ENCODE measurements at places on chromosomes 7 and 10.

DNA sequence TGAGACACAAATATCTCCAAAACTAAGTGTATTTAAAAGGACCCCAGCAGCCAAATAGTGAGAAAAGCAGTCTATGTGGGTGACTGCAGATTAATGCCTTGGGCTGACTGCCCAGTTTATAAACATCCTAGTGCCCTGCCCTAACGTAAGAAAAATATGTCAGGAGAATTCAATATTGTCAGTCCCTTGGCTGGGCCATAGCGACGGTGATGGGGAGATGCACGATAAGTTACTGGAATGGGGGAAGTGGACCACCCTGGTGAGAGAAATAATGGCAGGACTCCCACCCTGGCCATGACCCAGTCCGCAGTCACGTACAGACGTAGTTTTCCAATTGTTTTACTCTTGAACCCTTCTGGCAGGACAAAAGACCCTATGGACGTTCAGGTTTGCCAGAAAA, 48.0 kb downstream of the JCAD start:
- DNase-seq, result no peak

- no peak for DNase-seq
Measured at GRCh38 chr10:14803827-14804226, 29.1 kb upstream of the FAM107B start.

DNA sequence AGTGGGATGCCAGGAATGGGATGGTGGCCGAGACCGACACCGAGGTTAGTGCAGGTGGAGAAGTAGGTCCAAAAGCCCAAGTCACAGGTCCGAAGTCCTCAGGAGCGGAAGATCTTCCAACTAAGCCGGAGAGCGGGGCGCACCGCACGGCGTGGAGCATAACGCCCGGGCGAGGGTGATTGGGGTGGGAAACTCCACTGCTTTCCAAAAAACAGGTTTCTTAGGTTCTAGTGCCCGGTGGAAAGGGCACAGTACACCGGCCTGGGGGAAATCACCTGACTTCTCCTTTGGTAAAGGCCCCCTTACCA, 11.4 kb upstream of the SPAG6 start:
- DNase-seq, result no peak

GRCh38 chr10:115003396-115003795, 65.4 kb downstream of the TRUB1 start:
- DNase-seq, result no peak

DNA sequence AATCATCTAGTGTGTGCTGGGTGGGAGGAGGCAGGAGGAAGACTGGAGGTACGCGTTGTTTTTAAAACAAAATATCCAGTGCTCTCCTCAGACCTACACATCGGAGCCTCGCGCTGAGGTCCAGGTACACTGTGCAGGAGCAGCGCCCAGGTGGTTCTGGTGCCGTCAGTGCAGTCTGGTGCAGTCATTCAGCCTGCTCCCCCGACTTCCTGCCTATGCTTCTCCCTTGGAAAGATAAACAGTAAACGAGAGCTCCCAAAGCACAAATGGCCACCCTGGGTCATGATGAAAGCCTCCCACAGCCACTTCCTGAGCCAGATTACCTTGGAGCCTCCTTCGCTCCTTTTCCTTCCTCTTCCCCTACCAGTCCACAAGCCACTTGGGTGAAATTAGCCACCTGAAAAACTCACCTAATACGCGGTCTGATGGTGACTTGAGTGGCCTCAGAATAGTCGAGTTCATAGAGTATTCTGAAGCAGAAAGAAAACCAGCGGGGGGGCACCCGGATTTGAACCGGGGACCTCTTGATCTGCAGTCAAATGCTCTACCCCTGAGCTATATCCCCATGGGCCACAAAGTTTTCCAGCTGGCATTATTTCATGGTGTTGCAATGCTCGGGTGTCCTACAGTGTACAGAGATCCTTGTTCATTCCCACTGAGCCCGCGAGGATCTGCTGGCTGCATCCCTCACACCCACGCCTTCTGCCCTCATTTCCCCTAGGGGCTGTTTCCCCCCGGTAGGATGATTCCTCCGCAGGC, 82.5 kb downstream of the ZNF467 start:
- DNase-seq, result no peak

- DNase-seq, result no peak
Measured at GRCh38 chr10:16440396-16441133, 3.8 kb downstream of the PTER start.

- DNase-seq, result no peak
Measured at GRCh38 chr7:155804897-155805825, 7.1 kb downstream of the SHH start.

DNA sequence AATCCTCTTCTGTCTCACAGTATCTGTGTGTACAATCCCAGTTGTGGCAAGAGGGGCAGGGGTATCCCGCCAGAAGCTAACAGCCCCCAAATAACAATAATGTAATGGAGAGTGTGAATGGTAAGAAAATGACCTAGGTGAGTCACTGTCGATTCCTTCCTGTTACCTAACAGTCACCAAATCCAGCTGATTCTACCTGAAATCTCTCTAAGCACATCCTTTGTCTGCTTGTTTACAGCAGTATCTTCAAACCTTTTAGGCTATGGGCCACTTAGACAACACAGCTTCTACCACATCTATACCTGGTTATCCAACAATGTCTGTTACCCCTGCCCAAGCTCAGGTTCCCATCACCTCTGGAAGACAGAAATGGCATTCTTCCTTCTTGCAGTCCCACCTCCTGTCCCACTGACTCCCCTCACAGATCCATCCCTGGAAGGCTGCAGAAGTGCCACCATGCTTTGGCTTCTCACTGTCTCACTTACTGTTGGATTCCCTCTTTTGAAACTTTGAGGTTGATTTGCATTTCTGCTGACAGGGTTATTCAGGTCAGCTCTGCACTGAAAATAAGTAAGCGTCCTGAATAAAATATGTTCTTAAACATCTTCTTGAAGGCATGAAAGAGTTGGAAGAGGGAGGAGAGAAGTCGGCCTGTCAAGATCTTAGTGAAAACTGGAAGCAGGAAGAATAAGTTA, 13.1 kb downstream of the PIP4K2A start:
- no peak for DNase-seq

DNA sequence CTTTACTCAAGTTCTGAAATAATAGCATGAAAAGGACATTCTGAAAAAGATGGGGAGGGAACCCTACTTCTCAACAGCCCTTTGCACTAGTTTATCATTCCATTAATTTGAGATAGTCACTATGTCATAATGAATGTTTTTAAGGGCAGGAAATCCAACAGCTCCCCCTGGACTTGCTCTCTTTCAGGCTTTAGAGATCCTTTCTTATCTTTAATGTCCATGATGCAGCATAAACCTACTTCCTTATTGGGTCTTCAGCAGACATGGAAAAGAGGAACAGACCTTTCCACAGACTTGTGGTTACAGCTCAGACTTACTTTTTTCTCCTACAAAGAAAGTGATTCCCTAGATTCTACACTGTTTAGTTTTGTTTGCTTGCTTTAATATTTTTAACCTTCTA, 87.3 kb downstream of the IDE start:
- no peak for DNase-seq

DNA sequence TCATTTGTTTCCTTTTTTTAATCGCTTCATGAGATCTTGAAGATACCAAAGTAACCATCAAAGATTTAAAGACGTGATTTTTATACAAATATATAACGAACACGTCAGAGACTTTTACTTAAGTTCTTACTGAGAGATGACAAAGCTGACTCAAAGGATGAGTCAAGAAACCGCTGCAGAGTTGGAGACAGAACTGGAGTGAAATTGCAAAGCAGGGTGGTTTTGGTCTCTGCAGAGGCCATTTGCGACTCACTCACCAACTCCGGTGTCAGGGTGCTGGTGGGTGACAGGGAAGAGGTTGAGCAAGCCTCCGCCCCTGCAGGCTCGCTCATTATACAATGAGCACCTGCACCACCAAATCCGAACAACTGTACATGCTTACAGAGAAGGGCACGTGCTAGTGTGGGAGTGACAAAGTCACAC, 75.2 kb downstream of the DNAJB6 start:
- no peak for DNase-seq

GRCh38 chr10:75379212-75379724, 22.3 kb downstream of the ZNF503 start:
- no peak for DNase-seq

- no peak for DNase-seq
Measured at GRCh38 chr7:135731131-135731530, 3.1 kb upstream of the SLC13A4 start.

DNA sequence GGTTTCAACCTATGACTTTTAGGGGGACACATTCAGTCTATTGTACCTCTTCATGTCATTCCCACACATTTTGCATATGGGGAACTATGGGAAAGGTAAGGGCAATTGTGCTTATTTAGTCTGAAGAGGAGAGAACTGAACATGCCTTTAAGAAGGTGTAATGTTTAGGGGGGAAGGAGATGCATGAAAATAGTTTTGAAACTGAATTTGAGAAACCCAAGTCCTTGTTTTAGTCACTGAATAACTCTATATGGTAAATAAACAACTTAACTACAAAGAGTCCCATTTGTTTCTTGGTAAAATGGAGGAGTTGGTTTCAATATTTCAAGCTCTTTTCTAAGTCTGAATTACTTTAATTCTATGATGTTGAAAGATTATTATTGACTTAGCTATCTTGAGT, 166.1 kb downstream of the DNAJB9 start:
- DNase-seq, result no peak

DNA sequence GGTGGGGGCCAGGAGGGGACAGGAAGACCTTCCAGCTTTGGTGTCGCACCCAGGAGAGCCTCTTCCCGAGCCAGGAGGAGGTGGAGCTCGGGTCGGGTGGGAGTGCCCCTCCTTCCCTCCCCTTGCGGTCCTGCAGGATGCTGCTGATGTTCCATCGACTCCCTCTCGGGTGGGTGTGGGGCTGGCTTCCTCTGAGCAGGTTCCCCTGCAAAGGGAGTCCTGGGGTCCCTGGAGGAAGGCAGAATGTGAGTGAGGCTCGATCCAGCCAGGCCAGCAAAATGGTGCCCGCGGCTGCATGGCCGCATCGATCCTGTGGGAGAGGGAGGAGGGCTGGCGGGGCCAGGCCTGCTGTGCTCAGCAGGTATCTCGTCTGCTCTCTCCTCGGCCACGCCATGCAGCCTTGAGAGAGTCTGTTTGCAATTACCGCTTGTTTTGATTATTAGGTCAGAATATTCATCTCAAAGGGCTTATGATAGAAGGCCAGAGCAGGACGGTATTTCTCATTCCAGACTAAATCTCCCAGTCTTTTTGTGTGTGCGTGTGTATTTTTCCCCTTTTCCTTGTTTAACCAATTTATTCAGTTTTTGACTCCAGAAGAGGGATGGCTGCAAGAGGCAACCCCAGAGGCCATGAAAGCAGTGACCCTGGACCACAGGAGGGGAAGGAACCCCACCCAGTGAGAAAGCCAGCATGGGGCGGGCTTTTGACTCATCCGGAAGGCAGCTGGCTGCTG, 137.3 kb upstream of the ZMIZ1 start:
- DNase-seq, result no peak

DNA sequence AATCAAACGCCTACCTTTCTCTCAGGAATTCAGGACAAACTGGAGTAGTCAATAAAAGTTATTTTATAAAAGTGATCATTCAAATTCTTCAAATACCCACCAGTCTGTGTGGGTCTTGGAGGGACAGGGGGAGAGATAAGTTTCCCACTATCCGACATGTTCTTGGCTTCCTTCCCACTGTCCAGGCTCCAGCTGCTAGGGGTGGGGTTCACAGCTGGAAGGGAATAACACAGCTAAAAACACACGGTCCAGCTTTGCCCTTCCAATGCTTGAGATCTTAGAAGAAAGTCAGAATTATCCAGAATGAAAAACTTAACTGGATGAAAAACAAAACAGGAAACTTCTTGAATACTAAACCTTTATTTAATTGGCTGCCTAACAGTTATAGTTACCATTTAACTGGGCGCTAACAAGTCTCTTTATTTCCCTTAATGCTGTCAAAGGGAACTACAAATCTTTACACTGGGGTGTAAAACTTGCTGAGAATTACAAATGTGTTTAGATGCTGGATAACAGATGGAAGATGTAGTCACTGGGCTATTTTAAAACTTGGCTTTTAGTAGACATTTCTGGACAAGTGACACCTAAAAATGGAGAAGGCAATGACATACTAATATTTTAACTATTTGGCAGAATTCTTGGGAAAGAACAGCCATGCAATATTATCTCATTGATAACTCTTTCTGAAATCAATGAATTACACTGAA, 172.8 kb upstream of the IMMP2L start:
- no peak for DNase-seq

- DNase-seq, result no peak
Measured at GRCh38 chr10:124739986-124740368, 4.2 kb downstream of the FAM53B start.

DNA sequence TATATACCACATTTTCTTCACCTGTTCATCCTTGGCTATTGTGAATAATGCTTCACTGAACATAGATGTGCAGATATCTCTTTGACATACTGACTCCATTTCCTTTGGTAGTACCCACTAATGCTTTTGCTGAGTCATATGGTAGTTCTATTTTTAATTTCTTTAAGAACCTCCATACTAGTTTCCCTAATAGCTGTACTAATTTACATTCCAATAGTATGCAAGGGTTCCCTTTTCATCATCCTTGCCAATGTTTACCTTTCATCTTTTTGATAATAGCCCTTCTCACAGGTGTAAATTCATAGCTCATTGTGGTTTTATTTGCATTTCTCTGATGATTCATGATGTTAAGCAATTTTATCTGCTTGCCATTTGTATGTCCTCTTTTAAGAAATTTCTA, 159.9 kb downstream of the CALCR start:
- no peak for DNase-seq

DNA sequence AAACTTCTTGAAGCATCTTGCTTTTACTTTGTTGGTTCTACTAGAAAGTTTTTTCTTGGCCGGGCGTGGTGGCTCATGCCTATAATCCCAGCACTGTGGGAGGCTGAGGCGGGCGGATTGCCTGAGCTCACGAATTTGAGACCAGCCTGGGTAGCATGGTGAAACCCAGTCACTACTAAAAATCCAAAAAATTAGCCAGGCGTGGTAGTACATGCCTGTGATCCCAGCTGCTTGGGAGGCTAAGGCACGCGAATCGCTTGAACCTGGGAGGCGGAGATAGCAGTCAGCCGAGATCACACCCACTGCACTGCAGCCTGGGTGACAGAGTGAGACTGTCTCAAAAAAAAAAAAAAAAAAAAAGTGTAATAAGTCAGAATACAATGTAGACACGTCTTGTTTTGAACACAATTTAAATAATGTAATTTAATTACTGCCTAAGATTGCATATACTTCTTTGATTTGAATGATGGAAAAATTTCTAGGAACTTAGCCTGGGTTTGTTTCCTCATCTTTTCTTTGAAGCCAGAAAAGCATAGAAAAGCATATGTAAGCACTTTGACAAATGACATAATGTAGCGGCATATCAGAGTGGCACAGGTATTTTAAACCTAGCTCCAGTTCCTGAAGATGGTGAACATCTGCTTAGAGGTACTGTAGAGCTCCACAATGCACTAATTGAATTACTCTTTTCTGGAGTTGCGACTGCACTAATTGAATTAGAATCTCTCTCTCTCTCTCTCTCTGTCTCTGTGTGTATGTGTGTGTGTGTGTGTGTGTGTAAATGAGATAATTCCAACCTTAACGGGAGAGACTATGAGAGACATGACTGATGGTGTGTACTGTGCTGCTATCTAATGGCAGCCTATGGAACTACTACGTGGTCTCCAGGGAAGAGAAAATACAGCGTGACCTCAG, 87.8 kb downstream of the BTRC start:
- peak; percentile 68 for DNase-seq

GRCh38 chr10:96511044-96511945, 2.4 kb downstream of the TLL2 start:
- peak; percentile 58 for DNase-seq

Measured in OCI-LY7 (cell line).